ENCODE measurements at places on chromosomes 4 and X.
A peak's percentile ranks its signal among the peaks of the same experiment; 100 is the strongest.

GRCh38 chr4:78880874-78881492, 58.3 kb downstream of the PAQR3 start:
- no peak for DNase-seq

- DNase-seq: no peak
Observed at GRCh38 chr4:1638272-1638598, 45.9 kb downstream of the FAM53A start.

GRCh38 chr4:168503652-168504362, 7.0 kb downstream of the PALLD start:
- DNase-seq: no peak

DNA sequence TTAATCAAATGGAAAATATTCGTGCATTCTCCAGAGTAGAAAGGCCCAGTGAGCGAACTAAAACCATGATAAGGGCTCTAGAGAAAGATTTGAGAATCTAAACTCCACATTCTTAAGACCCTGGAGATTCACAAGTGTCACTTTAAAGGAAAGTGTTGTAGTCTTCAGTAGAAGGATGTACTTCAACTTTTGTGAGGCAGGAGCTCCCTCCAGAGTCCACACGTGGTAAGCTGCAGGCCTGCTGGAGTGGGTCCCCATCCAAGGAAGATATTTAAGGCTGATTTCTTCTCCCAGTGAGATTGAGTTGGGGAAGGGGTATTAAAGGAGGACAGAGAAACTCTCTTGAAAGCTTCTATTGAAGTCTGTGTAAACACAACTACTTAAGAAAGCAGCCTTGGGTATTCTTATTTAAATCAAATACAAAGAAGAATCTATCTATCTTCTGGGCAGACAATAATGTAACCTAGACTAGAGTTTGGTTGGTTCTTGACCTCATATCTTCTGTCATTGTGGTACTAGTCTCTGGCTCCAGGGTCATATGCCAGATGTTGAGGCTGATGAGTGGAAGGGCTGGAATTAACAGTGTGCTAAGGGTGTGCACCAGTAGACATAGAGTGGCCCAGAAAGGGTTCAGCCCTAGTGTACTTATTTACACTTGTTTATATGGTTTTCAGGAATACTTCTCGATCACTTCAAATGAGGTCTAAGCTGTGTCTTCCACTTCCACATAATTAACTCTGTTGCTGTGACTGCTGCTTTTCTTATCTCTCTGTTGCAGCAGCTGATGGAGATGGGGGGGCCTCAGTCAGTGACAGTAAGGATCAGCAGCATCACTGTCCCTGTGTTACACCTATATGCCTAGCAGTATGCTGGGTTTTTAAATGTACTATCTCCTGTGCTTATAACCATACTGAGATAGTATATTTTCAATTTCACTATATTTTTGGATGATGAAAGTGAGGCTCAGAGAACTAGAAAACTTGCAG, 76.1 kb downstream of the HMGB2 start:
- DNase-seq: peak; percentile 74

- DNase-seq: no peak
Observed at GRCh38 chr4:54333657-54334056, 104.6 kb downstream of the PDGFRA start.

DNA sequence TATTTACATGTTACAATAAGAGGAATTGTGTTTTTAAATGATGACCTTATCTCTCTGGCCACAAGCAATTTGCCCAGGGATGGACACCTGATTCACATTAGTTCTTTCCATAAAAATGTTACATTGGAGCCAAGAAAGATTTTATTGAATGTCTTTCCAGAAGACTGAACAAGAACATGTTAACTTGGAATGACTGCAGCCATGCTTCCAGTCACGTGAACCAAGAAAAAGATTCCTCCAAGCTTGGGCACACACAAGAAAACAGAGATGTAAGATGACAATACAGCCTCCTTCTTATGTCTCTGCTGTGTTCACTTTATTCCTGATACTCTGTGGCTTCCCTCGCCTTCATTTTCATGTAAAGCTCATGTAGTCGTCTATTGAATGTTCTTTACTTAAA, 737.6 kb downstream of the TRIML1 start:
- DNase-seq: no peak

GRCh38 chr4:1410491-1411325, 4.5 kb upstream of the NKX1-1 start:
- peak; percentile 57 for DNase-seq

GRCh38 chrX:118049713-118050112, 66.9 kb downstream of the KLHL13 start:
- DNase-seq: no peak

DNA sequence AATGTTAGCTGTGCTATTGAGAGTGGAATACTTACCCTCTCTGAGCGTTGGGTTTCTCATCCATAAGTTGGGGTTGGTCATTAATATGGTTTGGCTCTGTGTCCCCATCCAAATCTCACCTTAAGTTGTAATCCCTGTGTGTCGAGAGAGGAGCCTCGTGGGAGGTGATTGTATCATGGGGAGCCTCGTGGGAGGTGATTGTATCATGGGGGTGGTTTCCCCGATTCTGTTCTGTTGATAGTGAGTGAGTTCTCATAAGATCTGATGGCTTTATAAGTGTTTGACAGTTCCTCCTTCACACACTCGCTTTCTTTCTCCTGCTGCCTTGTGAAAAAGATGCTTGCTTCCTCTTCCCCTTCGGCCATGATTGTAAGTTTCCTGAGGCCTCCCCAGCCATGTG, 391.1 kb downstream of the FAM133A start:
- no peak for DNase-seq

DNA sequence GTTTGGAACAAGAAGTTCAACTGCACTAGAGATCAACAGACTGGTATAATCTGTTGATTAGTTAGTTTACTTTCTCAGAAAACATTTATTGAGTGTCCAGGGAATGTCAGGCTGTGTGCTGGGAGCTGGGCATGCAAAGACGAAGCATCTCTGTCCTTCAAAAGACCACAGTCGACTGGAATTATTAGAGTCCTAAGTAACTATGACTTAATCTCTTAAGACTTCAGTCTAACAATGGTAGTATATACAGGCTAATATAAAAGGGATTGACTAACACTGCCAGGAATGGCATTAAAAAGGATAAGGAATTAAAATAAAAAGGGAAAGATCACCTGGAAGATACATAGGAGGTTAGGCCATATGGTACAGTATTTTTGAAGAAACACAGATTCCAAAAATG, 128.7 kb downstream of the WDFY3 start:
- DNase-seq: peak; percentile 10

GRCh38 chr4:169226565-169226964, 44.2 kb downstream of the SH3RF1 start:
- no peak for DNase-seq

DNA sequence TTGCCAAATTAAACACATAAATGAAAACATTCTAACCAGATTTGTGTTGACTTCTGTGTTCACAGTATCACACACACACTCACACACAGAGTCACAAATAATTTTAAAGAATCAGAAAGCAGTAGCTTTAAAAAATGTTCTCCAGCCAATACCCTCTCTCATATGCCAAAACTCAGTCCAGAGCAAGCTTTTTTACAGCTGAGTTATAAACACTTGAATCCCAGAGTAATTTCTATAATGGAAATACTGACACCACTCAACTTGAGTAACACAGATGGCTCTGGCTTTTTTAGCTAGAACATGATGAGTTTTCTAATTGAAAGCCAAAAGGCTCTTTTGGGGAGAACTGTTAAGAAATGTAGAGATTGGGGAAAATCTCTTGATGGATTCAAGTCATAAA, 100.8 kb downstream of the DOCK11 start:
- no peak for DNase-seq

- DNase-seq: no peak
Observed at GRCh38 chr4:48432017-48432416, 51.1 kb upstream of the SLC10A4 start.
